HAP-1 (cell line): ENCODE measurements at places on chromosomes 5 and 9.

GRCh38 chr5:95590880-95591279 lies 29.0 kb upstream of the GPR150 start:
- DNase-seq = no peak

- no peak for DNase-seq
Measured at GRCh38 chr5:6644794-6645241, 11.6 kb downstream of the SRD5A1 start.

GRCh38 chr5:38112938-38113337 lies 145.4 kb upstream of the EGFLAM start:
- DNase-seq = no peak

GRCh38 chr5:132408965-132409364 lies 39.5 kb downstream of the SLC22A5 start:
- DNase-seq = no peak
